ENCODE measurements at places on chromosomes 4 and X.

- no peak for DNase-seq
These were observed 85.5 kb upstream of the SPANXB1 start for GRCh38 chrX:140916872-140917271.

DNA sequence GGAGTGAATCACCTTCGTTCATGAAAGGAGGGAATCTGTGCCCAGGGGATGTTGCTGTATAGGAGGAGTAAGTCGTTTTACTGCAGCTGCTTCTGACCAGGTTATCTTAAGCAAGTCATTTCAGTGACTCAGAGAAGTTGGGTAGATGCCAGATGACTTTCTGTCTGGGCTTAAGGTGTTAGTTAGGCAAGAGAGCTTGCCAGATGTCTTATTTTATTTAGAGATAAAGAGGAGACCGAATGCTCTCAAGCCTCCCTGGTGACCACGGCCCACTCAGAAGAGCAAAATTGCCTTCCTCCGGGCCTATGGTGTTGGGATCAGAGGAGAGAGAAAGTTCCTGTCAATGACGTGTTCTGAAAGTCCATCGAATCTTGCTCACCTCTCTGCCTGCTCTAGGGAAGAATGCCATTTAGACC lies 16.3 kb upstream of the ZNF827 start:
- DNase-seq, result no peak

DNA sequence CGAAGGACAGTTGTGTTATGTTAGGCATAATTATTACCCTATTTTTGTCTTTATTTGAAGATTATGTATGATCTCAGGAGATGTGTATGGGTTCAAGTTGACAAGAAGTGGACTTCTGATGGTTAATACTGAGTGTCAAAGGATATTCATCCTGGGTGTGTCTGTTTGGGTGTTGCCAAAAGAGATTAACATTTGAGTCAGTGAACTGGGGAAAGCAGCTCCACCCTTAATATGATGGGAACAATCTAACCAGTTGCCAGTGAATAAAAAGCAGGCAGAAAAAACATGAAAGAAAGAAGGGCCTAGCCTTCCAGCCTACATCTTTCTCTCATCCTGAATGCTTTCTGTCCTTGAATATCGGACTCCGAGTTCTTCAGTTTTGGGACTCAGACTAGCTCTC lies 332.6 kb downstream of the DTHD1 start:
- DNase-seq, result no peak

DNA sequence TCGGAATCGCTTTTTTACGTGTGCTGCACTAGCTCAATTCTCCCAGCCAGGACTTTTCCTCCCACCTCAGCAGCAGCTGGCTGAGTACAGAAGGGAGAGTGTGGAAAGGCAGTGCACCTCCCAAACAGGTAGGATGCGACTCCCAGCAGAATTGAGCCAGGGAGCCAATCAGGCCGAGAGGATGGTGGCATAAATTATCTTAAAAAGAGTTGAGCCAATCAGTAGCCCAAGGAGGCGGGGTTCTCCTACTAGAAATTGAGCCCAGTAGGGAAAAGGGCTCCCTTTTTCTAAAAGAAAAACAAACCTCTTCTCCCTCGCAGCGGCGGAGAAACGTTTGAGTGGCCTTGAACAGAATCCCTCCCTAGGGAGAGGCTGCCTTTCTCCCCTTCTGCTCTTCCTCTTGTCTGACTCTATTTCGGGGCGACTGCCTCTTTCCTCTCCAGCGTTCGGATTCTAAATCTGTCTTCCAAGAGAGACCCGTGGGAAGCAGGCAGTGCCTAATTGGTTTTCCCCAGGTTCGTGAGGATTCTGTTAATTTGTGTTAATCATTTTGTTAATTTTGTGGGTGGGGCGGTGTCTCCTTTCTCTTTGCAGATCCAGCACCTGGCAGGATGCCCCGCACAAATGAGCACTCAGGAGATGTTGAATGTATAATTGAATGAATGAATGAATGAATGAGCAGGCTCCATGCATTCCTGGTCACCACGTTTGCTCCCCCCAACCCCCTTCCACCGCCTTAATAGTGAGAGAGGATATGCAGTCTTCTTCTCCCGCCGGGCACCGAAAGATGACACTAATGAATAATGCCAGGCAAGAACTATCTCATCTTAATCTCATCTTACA lies at the start of gene GABRG1:
Gene GABRG1, minus strand, starts transcription at position 142 of the 843 bp plus-strand sequence. Its CDS starts 141 bp downstream, at position 1.
- no peak for DNase-seq

DNA sequence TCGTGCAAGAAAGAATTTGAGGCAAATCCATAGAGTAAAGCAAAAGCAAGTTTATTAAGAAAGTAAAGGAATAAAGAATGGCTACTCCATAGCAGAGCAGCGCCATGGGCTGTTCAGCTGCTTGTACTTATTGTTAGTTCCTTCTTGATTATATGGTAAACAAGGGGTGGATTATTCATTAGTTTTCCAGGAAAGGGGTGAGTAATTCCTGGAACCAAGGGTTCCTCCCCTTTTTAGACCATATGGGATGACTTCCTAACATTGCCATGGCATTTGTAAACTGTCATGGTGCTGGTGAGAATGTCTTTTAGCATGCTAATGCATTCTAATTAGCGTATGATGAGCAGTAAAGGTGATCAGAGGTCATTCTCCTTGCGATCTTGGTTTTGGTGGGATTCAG lies 23.5 kb upstream of the CEP135 start:
- DNase-seq, result no peak

Measured in stimulated activated CD8-positive, alpha-beta memory T cell treated with anti-CD3 and anti-CD28 coated beads, Interleukin-15, amount 100 ng/mL, for 48 hours (primary cell).